ENCODE measurements at places on chromosomes 12 and 14.

- DNase-seq, result no peak
These were observed 23.9 kb downstream of the NID2 start for GRCh38 chr14:52044791-52045522.

DNA sequence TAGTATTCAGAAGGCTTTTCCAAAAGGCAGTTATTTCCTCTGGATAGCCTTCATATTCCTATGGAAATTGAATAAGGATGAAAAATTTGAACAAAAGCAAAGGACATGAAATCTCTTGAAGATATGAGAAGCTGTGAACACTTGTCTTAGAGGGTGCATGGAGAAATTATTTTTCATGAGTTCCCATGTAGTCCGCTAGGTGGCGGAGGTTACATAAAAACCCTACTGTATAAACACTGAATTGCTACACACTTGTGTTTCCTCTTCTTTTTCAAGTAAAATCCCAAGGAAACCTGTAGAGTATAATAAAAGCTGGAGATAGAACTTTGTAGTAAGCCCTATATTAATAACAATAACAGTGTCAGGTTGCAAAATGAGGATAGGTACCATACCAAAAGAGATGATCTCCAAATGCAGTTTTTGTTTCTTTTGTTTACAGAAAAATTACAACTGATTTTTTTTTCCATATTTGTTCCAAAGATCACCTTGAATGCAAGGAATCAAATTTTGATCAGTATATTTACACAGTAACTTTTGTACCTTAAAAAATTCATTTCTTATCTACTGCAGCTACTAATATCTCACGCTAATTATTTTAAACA lies 37.8 kb upstream of the OR4E1 start:
- no peak for DNase-seq

GRCh38 chr12:122265886-122266229 lies 436 bp downstream of the VPS33A start:
- no peak for DNase-seq

GRCh38 chr12:21823581-21823980 lies 49.1 kb upstream of the KCNJ8 start:
- peak; percentile 89 for DNase-seq

- no peak for DNase-seq
These were observed 47.6 kb downstream of the MYBPC1 start for GRCh38 chr12:101642115-101643067.

GRCh38 chr12:111389635-111390034 lies 16.1 kb upstream of the SH2B3 start:
- no peak for DNase-seq

GRCh38 chr12:11618046-11618445 lies 31.4 kb upstream of the ETV6 start:
- DNase-seq, result no peak

- DNase-seq, result no peak
These were observed 54.1 kb downstream of the CEP83 start for GRCh38 chr12:94405413-94406116.

DNA sequence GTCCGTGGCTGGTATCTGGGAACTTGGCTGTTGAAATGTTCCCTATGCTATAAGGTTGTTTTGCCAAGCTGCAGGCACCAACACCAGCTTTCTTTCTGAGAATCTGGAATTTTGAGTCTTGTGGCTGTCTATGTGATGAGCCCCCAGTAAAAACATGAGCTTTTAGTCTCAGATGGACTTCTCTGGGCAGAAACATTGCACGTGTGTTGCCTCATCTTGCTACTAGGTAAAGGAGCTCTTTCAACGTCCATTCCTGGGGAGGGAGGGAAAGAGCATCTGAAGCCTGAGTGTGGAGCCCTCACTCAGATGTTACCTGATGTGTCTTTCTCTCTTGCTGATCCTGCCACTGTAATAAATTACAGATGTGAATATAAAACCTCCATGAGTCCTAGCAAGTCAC lies 183.8 kb upstream of the LHX5 start:
- no peak for DNase-seq

GRCh38 chr12:22625762-22626294 lies 857 bp downstream of the ETNK1 start:
- DNase-seq, result peak; percentile 54

DNA sequence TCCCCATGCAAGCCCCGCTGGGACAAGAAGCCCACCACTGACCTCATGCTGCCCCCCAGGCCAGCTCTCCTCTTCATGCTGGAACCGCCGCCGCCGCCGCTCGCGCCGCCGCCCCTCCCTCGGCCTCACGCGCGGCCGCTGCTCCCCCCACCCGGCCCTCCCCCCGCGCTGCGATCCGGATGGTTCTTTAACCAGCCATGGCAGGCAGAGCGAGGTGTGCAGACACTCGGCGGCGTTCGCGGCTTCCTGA lies at the start of gene DCAF5:
Gene DCAF5, minus strand, starts transcription at position 218 of the 250 bp plus-strand sequence. Its CDS starts 141 bp downstream, at position 77.
- peak; percentile 94 for DNase-seq

- no peak for DNase-seq
These were observed 30.1 kb downstream of the P2RX2 start for GRCh38 chr12:132648616-132649225.

DNA sequence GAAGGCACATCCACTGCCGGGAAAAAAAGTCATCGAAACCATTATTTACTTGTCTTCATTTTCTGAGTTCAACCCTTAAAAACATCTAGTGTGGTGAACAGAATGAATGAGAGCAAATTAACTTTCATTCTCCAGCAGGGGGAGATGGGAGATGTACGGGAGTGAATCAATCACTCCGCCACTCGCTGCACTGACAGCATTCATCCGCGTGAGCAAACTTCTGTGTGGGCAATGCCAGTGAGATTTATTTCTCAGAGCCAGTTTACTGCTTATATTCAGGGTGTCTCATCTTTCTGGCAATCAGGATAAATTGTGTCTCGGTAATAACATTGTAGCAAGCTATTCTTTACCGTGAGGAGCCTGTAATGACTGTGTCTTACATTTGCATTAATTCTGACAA lies 463.6 kb upstream of the MIS18BP1 start:
- DNase-seq, result no peak

- DNase-seq, result no peak
These were observed 43.8 kb downstream of the CCNK start for GRCh38 chr14:99524804-99525698.

- no peak for DNase-seq
These were observed 1.1 kb downstream of the IGF1 start for GRCh38 chr12:102479099-102479885.

- peak; percentile 77 for DNase-seq
These were observed 15.6 kb upstream of the C14orf180 start for GRCh38 chr14:104563742-104564615.

DNA sequence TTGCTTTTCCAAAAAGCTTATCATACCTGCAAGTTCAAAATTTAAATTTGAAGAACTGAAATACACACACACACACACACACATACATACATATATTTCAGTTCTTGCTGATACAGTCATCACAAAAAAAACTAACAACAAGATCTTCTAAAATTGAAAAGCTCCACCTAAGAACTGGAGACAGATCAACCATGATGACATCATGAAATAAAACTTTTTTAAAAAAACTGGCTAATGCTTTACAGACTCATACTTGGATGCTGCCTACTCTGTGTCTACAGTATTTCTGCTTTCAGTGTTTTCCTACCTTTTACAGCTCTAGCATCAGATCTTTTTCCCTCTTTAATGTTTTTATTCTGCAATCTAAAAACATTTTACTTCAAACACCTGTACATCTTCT lies 261.4 kb downstream of the DIO2 start:
- DNase-seq, result no peak

DNA sequence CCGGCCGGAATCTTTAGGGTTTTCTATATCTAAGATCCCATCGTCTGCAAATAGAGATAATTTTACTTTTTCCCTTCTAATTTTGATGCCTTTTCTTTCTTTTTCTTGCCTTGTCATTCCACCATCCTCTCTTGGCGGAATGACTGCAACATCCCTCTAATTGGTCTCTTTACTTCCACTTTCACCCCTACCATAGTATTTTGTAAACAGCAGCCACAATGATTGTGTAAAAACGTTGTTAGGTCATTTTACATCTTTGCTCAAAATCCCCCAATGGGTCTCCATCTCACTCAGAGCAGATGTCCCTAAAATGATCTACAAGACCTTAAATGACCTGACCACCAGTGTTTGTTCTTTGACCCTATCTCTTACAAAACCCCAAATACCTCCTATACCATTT lies 80.0 kb upstream of the STAC3 start:
- DNase-seq, result no peak

- no peak for DNase-seq
These were observed 170.7 kb downstream of the FOXN3 start for GRCh38 chr14:89246290-89246689.

DNA sequence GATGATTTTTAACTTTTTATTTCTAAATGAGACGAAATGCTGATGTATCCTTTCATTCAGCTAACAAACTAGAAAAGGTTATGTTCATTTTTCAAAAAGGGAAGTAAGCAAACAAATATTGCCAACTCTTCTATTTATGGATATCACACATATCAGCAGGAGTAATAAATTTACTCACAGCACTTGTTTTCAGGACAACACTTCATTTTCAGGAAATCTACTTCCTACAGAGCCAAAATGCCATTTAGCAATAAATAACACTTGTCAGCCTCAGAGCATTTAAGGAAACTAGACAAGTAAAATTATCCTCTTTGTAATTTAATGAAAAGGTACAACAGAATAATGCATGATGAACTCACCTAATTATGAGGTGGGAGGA lies 139.6 kb downstream of the HMGA2 start:
- DNase-seq, result no peak

- no peak for DNase-seq
These were observed 4.4 kb downstream of the KRT3 start for GRCh38 chr12:52791271-52792184.

- no peak for DNase-seq
These were observed 18.5 kb upstream of the MAP1LC3B2 start for GRCh38 chr12:116540622-116541152.

GRCh38 chr12:108257004-108257403 lies 82.1 kb downstream of the CMKLR1 start:
- DNase-seq, result no peak

GRCh38 chr12:114993165-114993564 lies 309.2 kb upstream of the TBX3 start:
- DNase-seq, result no peak

DNA sequence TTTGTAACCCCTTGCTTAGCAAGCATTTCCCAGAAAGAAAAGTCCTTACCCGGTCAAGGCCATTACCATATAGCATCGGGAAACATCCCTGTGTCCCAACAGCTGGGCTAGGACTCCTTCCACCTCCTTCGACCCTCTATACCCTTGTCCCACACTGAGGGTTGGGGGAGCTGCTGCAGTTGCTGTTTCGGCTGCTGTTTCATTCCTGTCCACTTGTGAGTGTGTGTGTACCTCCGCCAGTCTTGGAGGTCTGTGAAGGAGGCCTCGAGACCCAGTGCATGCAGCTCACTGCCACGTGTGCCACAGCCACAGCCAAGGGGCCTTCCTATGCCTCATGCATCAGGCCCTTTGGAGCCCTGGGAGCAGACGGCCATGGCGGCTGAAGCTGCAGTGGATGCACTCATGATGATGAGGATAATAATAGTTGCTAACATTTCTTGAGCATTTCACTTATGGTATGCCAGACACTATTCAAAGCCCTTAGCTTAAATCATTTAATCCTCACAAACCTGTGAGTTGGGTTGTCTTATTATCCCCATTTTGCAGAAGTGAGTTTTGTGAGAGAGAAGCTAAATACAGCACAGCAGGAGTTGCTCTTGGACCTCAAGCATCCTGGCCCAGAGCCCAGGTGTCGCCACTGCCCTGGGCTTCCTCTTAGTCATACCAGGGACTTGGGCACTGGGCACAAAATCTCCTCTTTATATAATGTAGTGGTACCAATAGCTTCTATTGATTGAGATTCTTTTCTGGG lies 156.5 kb downstream of the PRKCH start:
- DNase-seq, result peak; percentile 85

DNA sequence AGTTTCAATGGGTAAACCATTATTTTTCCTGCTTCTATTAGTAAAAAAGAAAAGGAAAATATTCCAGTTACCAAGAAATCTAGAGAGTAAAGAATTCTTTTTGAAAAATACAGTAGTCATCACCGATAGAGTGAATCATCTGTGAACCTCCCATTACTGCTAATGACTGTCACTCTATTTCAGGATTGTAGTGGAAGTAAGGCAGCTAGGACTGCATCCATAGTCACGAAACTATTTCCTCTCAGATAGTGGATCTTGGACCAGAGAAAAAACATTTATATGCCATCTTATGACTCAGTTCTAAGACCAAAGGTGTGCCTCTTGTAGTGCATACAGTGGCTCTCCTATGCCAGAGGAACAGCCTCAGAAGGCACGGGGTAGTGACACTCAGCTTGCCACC lies 173.9 kb upstream of the PLEKHA5 start:
- no peak for DNase-seq

DNA sequence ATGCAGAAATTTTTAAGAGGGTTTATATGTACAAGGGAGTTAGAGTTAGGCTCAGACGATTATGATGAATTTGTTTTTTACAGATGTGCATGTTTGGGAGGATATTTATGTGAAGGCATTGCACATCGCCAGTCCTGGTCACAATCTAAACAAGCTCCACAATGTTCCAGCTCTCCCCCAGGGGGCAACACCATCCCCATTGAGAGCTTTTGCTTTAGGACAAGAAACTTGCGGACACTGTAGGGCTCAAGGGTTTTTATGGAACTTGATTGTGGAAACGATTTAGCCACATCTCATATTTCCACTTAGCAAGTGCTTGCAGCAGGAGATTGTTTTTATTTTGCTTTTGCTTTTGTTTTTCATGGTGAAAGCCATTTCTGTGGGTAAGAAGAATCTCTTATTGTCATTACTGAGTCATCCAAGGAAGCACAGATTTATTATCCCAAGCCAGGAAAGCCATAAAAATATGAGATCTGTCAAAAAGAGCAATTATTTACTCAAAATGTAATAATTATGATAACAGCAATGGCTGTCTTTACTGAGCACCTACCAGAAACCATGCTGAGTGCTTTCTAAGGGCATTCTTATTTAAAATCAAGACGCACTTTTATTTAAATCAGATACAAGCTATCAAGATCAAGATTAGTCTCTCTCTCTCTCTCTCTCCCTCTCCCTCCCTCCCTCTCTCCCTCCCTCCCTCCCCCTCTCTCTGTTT lies 276.7 kb upstream of the SRRM4 start:
- DNase-seq, result no peak

DNA sequence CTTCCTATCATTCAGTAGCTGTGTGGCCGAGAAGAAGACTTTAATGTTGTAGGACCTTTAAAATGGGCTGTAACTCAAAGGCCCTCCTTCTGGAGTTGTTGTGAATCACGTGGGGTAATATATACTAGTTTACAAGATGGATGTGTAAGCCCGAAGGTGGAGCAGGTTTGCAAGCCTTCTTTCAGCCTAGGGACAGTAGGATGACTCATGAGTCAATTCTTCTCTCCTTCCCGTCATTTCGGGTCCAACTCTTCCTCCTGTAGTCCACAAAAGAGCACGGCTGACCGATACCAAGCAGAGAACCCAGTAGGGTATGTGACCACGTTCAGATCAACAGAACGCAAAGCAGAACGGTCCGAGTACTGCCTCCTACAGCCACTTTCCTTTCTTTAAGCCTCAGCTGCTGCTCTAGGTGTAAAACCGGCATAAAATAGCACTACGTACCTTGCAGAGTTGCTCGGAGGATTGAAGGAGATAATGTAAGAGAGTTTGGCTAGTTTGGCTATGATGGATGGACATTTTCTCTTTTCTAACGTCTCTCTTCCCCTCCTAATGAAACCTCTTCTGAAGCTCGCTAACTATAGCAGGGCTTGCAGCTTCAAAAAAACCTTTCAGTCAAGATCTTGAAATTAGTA lies 1.3 kb upstream of the RASSF3 start:
- no peak for DNase-seq

Data from left lobe of liver (tissue), 2 donors.